T47D (cell line): ENCODE measurements at places on chromosomes 13 and 19.

DNA sequence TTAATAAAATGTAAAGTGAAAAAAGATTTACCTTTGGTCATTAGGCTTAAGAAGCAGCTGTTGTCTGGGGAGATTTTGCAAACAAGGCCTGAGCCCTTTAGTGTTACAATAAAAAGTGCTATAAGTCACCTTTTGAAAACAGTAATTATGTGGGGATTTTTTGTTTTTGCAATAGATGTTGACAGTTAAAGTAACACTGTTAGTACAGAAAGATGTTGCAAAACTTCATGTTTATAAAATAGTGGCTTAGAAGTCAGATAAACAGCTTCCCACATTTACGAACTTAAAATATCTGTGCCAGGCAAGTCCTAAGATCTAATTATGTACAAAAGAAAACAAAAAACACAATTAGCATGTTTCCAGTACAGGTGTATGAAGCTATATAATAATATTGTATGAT, 138.0 kb upstream of the IRS2 start:
- no peak for DNase-seq

- no peak for DNase-seq
Observed at GRCh38 chr19:51714848-51715247, 8.9 kb downstream of the HAS1 start.

GRCh38 chr19:41792513-41793413, 3.6 kb upstream of the CEACAM3 start:
- no peak for DNase-seq

DNA sequence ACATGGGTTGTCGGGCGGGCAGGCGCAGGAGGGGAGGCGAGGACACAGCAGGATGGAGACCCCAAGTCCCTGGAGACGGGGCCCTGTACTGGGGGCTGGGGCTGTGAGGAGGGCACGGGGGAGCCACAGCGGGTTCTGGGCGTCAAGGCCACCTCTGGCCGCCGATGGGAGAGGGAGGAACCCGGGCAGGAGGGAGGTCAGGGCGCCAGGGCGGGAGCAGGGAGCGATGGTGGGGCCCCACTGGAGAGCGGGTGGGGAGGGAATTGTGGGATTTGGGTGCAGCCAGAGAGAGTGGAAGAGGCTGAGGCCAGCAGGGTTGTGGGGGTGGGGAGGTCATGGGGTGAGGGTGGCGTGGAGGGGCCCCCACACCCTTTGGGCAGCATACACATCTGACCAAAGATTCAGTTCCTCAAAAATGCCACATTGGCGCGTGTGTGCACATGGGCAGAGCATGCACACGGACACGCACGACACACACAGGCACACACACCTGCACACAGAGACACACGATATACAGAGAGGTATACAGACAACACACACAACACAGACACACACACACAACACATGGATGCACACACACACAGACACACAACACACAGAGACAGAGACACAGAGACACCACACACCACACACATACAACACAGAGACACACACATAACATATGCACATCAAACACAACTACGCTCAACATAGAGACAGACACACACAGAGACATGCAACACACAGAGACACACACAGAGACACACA, 54.9 kb downstream of the AP1M1 start:
- DNase-seq, result no peak

DNA sequence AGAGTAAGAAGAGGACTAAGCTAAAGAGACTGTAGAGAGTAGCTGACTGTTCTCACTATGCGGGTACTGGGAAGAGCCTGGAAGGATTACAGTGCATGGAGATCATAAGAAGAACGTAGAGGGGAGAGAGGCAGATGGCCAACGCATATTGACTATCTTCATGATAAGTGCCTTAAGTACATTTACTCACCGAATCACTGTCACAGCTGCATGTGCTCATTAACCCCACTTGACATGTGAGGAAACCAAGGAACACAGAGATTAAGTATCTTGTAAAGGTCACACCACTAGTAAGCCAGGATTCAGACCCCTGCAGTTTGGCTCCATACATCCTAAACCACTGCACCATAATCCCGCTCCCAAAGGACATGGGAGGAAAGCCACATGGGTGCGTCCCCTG, 34.1 kb downstream of the SMAD9 start:
- no peak for DNase-seq

DNA sequence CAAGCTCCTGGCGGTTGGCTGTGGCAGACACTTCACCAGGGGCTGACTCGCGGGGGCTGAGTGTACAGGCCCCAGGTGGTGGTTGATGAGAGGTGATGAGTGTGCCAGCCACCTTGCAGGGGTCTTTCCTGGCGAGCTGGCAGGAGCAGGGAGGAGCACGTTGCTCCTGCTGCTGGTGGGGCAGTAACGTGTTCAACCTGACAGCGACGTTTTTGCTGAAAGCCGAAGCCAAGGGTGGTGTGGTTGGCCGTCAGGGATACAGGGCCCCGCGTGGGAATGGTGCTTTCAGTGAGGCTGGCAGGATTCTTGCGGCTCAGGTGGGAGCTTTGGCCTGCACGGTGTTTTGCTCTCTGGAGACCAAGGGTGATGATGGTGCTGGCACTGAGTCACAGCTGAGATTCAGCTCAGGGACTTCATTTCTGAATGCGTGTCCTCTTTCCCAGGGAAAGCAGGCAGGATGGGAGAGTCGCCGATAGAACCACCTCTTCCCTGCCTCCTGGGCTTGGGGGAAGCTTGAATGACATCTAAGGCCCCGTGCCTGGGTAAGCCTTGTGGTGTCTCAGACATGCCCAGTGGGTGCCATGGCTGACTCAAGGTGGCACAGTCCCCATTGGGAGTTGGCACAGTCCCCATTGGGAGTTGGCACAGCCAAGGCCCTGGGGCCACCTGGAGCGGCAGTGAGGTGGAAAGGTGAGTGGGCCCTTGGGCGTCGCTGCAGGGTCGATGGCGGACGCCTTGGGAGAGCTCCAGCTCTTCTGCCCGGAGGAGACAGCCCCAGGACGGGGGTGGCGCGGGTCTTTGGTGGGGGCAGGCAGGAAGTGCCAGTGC, 8.8 kb downstream of the DAZAP1 start:
- no peak for DNase-seq

DNA sequence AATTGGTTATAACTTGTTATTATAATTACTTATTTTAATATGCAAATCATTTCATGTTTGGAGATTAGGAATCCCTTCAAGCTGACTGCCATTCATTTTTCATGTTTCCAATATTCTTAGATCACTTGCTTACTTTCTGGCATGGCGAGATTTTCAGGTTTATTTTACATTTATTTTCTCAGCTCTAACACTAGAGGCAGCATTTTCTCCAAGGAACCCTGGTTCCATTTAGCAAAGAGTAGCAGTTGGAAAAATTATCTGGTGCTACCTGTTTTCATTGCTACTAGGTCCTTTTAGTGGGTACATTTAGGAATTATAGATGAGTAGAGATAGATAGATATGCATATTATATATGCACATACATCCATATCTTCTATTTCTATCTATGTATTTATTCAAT, 90.9 kb upstream of the TRPC4 start:
- DNase-seq, result peak; percentile 47

- no peak for DNase-seq
Observed at GRCh38 chr13:78998630-78999315, 339.8 kb upstream of the OBI1 start.

GRCh38 chr13:114069376-114070097, 62.9 kb downstream of the RASA3 start:
- DNase-seq, result no peak

DNA sequence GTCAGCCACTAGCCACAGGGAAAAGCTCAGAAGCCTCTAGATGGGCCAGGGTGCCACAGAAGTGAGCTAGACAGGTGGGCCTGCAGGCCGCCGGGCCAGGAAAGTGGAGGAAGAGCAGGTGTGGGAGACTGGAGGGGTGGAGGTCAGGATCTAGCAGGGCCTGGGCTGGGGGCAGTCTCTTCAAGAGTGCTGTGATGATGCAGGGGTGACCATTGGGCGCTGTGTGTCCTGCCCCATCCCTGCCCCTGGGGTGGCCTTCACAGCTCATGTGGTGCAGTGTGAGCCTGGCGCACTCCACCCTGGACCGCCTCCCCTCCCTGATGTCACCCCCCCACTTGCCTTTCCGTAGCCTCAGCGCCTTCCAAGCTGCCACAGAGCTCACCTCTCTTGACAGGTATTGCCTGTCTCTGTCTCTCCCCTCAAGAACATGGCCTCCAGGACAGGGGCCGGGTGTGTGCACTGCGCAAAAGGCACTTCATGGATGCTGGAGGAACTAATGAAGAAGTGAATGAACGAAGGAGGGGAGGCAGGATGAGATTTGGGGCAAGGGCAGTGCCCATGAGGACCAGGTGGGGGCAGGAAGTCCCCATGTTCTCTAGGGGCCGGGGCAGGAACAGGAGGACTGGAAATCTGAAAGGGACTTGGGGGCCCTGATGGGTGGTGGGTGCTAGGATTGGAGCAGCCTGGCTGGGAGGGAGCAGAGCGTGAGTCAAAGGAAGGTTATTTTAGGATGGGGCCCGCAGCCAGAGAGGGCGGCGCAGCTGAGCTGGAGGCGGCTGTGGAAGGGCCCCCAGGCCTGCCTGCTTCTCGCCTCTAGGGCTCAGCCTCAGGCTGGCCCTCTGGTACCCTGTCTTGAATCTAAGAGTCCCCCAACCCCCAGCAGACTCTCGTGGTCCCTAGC, 6.6 kb downstream of the SSBP4 start:
- DNase-seq, result no peak

- no peak for DNase-seq
Observed at GRCh38 chr19:43489310-43489709, 15.2 kb downstream of the PHLDB3 start.
